ENCODE measurements at places on chromosomes 12 and 14.

DNA sequence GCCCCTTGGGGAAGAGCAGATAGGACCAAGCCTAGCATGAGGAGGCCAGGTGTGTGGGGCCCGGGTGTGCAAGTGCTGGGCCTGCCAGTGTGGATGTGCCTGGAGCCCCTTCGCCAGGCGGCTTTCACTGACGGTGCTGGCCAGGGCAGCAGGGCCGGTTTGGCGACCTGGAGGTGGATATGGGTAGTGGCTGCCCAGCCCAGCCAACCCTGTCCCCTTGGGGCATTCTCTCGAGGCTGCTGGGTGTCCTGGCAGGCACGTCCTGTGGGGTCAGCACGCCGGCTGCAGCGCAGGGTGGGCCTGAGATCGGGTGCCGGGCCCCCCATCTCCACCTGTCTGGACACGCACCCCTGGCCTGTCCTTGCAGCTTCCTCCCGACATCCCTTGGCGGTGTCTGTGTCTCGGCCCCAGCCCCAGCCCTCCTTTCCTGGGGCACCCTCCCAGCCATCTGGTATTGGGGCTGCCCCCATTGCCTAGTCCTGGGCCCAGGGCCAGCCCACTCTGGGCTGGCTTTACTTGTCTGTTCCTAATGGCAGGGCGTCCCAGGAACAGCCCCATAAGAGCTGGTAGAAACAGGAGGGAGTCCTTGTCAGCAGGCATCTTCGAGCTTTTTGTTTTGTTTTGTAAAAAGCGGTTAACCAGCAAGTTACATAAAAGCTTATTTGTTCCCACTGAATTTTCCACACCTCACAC lies 7.2 kb upstream of the CRIP2 start:
- DNase-seq: no peak

- no peak for DNase-seq
Measured at GRCh38 chr14:99603471-99604277, at the start of gene CCDC85C. Gene CCDC85C (minus strand): TSS chr14:99604207. CDS start chr14:99603959, 248 bp downstream.

GRCh38 chr14:70045310-70045709 lies 143.4 kb downstream of the SLC8A3 start:
- DNase-seq: no peak

DNA sequence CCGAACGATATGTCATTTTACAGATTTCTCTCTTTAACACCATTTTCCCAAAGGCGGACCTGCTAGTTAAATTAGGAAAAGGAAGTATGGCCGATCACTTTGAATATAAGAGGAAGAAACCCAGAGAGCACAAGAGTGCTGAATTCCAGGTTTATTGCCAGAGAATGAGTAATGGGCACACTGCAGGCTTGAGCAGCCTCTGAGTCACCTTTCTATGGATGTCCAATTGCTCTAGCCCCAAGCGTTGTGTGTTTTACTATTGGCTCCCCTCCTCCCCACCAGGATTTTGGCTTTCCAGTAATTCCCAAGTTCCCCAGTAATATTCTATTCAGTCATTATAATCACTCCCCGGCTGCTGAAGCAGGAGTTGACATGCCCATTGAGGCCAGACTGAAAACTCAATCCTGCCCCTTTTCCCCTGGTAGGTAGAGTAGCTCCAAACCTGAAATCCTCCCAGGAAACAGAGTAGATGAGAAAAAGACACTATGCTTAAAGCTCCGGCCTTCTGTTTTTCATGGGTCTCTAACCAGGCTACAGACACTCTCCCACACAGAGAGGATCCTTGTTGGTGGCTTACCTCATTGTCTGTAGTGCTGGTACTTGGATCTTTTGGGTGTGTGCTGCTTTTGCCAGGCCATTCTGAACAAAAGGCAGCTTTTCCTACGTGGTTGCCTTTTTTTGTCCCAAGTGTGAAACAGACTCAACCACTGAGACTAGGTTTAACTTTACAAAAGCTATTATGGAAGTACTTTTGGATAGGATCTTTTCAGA lies 704.3 kb upstream of the FLRT2 start:
- no peak for DNase-seq

GRCh38 chr12:124884587-124885438 lies 21.1 kb upstream of the SCARB1 start:
- DNase-seq: no peak

DNA sequence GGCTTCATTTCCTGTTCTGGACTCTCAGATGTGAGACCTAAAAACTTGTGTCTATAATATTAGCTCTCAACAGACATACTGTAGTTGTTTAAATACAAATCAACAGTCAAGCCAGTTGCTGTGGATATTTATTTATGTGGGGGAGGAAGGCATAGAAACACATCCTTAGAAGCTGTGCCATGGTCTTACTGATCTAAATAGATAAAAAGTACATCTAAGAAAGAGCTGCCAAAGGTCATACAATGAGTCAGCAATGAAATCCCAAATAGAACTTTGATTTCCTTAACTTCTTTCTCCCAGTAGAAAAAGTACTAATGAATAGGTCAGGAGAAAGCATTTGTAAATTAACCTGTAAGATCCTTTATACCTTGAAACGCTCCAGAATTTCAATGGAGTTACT lies 185.1 kb downstream of the AKAP6 start:
- DNase-seq: no peak

DNA sequence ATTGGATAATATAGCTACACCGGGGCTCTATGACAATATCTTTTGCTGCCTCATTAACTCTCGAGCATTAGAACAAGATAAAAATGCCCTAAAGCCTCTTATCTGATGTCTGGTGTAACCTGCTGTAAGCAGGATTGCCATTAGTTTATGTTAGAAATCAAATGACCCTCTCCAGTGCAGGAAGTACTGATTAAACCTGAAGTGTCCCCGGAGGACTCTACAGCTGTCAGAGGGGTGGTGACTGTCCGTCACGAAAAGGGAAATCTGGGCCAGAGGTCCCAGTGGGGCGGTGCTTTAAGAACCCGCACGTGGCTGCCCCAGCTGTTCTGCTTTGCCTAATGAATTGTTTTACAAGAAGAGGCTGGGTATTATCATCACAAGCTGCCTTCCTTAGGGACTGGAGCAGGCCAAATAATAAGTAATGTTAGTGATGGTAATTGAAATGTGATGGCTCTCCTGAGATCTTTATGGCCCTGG lies 55.7 kb downstream of the LIN52 start:
- no peak for DNase-seq

- no peak for DNase-seq
Measured at GRCh38 chr12:101563212-101563611, 31.6 kb upstream of the MYBPC1 start.

- no peak for DNase-seq
Measured at GRCh38 chr12:74119811-74120362, 417.7 kb upstream of the ATXN7L3B start.

DNA sequence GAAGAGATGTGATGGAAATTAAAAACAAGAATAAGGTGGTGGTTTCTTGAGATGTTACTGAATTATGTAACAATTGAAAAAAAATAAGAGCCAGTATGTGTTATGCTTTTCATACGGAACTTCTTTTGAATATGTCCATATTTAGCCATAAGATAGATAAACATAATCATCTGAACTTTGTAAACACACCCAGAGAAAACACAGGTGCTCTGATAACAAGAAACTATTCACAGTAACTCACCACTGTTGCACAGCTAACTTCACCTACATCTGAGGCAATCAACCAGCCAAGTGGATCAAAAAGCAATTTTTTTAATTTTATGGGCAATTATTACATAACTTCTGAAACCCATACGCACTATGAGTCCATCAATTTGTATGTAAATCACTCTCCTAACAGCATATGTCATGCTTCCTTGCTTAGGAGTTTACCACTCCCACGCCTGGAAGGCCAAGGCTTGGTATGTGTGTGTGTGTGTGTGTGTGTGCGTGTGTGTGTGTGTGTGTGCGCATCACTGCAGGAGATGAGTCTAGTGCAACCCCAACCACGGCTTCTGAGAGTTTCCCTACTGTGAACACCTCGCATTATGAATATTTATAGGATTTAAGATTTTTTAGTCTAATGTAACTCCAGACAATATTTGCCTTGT lies 443.4 kb downstream of the BCAT1 start:
- no peak for DNase-seq

- no peak for DNase-seq
Measured at GRCh38 chr14:105305345-105305744, 4.5 kb upstream of the BRF1 start.

DNA sequence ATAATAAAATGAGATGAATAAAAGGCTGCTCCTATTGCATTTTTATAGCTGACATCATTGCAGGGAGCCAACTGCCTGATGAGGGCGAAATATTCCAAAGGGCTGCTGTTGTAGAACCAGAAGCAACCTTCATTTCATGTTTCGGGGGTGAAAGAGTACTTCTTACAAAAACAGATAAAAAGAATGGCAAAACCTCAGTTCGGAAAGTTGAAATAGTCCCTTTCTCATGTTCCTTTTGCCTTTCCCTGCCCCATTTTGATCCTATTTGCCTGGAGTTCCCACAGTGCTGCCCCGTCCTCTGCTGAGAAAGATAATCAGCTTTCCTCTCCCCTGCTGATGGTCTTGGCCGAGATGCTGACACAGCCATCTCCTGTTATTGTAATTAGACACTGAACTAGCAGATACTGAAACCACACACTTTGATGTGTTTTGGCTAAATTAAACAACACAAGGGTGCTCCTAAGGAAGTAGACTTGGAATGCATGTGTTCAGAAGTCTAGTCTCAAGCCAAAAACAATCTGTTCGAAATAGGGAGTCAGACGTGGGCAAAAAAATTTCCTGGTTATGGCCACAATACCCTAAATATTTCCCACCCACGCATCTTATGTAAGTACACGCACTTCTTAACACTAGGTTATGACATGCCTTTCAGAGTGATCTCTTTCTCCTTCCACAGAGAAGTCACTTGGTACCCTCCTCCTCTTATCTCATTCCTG lies 117.2 kb downstream of the PPM1H start:
- DNase-seq: peak; percentile 23

DNA sequence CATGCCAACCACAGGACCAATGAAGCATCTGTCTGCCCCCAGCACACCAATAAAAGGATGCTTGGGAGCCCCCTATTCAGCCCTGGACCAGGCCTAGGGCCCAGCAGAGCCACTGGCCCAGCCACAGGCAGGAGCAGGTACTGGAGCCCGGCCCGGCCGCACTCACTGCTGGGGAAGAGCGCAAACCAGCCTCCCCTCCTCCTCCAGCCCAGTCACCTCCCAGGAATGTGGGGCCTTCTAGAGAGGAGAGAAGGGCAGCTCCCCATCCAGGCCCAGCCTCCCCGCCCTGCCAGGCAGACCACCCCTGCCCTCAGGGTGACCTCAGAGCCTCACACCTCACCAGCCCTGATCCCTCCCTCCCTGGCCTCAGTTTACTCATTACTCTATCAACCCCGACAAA lies 56.2 kb downstream of the CCNK start:
- DNase-seq: no peak

DNA sequence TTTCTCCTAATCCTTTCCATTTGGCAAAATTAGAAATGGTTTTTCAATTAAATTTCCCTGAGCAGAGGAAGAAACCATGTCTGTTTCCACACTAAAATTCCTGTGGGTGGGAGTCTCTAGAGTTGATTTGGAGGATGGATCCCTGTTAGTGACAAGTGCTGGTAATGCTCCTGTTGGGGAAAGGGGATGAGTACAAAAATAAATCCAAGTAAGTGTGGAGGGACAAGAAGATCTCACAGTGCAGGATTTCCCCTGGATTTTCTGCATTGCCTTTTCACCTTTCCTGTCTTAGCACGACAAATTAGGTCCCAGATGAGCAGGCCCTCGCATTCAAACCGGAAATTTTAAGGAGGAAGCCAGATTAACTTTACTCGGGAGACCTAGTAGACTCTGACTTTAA lies 107.5 kb downstream of the DAD1 start:
- DNase-seq: no peak

DNA sequence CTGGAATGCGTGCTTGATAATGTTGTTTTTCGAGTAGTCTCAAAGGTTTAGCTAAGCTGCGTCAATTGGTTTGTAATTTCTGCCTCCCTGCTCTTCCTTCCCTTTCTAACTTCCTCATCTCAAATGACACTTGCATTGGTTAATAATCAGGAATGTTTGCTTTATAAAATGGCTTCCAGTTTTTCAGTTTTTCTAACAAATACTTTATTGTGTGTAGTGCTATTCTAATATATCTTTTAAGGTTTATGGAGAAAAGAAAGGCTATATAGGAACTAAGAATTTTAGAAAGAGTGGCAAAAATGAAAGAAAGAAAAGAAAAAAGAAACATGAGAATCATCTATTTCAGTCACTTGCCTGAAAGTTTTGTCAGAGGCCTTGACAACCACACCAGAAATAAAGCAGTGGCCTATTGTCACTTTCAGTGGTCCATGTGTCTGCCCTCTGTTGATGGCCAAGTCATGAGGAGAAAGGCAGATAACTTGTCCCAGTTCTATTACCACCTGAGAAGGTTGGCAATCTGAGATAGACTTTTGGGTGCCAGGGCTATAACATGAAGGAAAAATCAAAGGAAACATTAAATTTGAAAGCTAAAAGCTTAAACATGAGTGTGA lies 221.9 kb upstream of the KITLG start:
- no peak for DNase-seq

DNA sequence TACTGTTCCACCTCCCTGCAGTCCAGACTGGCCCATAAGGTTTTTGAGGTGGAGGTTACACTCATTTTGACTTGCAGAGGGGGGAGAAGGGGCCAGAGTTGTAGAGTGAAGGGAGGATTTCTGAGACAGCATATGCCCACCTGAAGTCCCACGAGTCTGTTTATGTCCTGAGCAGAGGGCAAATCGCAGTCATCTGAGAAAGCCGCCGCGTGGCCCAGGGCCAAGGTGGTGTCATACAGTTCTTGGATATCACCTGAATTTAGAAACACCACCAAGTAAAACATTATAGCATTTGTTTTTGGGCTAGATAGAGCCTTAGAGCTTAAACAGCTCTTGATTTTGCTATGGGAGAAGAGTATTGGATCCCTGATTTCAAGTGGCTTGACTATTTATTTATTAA lies 30.9 kb downstream of the TDG start:
- no peak for DNase-seq

GRCh38 chr12:128269181-128269591 lies 2.2 kb downstream of the TMEM132C start:
- no peak for DNase-seq

GRCh38 chr12:65045269-65045668 lies 75.8 kb downstream of the WIF1 start:
- no peak for DNase-seq

- DNase-seq: no peak
Measured at GRCh38 chr12:100359248-100359647, 2.4 kb downstream of the SLC17A8 start.

DNA sequence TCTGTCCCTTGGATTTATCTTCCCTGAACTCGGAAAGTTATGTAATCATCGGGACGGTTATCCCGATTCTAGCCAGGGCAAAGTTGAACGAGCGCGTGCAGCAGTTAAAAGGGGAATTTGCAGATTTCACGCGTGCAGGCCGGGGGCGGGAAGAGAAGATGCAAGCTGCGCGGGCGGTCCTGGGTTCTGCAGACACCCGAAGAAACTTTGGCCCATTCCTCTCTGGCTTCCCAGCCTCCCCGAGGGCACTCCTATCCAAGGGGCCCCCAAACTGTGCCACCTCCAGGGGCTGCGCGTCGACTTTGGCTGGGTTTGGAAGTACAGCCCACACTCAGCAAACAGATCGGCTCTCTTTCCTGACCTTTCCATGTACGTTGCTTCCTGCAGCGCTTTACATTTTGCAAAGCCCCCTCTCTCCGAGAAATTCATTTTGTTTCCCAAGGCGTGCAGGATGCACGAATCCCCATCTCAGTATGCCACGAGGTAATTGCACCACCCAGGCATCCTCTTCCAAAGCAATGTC lies 941 bp upstream of the PPP1CC start:
- no peak for DNase-seq

GRCh38 chr14:23185063-23185462 lies 1.6 kb upstream of the SLC7A8 start:
- no peak for DNase-seq

GRCh38 chr12:54017027-54017788 lies 8.4 kb downstream of the HOXC8 start:
- no peak for DNase-seq

All from right renal cortex interstitium (tissue), 3 donors.